ENCODE measurements at places on chromosomes 2 and 18. TPM values are rescaled to one million over a fixed set of nuclear protein-coding genes. Genes with fewer than 3 reads are reported as not detected.

LIMS4 gene
- total RNA-seq: not detected

FLACC1 gene
- total RNA-seq: 5.9 TPM

NAT8 gene
- not detected for total RNA-seq

CYP27C1 gene
- not detected for total RNA-seq

GKN2 gene
- total RNA-seq: not detected

CDKL4 gene
- not detected for total RNA-seq

COL3A1 gene
- not detected for total RNA-seq

AMER3 gene
- not detected for total RNA-seq
